ENCODE measurements at places on chromosomes 1 and 21. TPM values are rescaled to one million over a fixed set of nuclear protein-coding genes. Genes with fewer than 3 reads are reported as not detected.

GRCh38 chr1:160307118-160307791 lies 22.3 kb upstream of the PEX19 start:
- H3K27ac ChIP-seq: no peak overlapping the region
- no peaks in the 10 kb centered on the region for H3K27me3 ChIP-seq
- no peak overlapping the region for H3K4me3 ChIP-seq
- no peak for DNase-seq

DNA sequence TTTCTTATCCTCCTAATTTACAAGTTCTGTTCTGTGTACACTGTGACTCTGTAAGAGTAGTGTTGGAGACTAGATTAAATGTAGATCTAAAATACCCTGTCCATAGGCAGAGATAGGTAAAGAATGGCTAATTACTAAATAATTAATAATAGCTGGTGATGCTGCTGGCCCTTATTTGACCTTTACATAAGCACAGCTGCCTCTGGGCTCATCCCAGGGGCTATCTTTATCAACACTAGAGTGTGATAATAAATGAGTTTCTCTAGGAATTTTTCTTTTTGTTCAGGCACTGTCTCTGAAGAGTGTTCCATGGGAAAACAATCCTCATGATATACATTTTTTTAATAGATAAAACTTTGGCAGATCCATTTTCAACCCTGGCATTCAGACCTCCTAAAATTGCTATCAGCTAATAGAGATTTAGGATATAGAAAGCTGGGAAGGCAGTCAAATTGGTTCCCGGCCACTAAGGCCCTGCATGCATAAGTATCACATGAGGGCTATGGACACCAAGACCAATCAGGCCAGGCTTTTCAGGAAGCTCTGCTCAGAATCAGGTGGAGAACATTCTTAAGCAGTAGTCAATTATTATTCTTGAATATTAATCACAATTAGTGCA lies 107.2 kb downstream of the ROR1 start:
- DNase-seq: no peak
- no peak overlapping the region for H3K4me3 ChIP-seq
- no peaks in the 10 kb centered on the region for H3K27me3 ChIP-seq

DNA sequence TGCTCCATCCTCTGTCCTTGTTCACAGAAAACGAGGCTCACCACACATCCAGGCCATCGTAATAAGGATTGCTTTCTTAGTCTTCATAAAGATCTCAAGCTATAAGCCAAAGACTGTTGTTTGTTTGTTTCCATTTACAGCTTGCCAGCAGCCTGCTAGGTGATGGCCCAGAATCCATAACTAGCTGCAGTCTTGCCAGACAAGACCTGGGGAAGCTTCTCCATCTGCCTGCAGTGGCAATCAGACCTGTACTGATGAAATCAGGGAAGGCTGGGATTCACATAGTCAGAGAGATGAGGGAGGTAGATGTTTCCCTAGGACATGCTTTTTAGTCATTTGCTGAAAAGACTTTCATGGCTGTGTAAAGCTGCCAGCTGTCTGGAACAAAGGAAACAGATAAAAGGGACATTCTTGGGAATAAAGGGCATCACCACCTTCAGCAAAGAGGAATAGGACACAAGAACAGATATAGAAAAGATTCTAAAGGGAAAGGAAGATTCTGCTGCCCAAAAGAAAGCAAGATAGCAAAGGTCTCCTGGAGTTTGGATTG lies 51.0 kb downstream of the MT1HL1 start:
- no peaks in the 10 kb centered on the region for H3K36me3 ChIP-seq
- no peaks in the 10 kb centered on the region for H3K27me3 ChIP-seq
- no peak for DNase-seq
- H3K4me1 ChIP-seq: no peaks in the 10 kb centered on the region
- peak overlapping the region; percentile 82 for H3K27ac ChIP-seq
- no peak overlapping the region for H3K4me3 ChIP-seq

DNA sequence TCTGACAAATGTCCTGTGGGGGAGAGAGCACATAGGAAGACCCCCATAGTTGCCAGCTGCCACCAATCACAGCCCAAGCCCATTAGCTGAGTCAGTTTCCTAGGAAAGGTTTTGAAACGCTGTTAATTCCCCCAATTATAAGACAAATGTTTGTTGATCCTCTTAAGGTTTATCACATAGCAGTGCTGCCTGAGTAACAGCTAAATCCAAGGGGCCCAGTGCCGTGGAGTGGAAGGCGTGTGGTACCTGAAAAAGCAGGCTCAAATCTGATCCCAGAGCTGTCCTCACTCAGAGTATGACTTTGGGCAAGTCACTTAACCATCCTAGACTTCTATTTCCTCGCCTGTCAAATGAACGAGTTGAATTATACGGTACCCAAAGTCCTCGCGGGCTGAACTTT lies 69.5 kb downstream of the GRIK3 start:
- no peak for DNase-seq
- H3K27ac ChIP-seq: no peak overlapping the region
- H3K27me3 ChIP-seq: no peaks in the 10 kb centered on the region
- H3K4me1 ChIP-seq: no peaks in the 10 kb centered on the region
- H3K4me3 ChIP-seq: no peak overlapping the region

The CLSTN1 gene
- total RNA-seq: 84.6 TPM

Measured in ascending aorta (tissue), 2 donors.